ENCODE measurements at places on chromosomes 7 and 10.

DNA sequence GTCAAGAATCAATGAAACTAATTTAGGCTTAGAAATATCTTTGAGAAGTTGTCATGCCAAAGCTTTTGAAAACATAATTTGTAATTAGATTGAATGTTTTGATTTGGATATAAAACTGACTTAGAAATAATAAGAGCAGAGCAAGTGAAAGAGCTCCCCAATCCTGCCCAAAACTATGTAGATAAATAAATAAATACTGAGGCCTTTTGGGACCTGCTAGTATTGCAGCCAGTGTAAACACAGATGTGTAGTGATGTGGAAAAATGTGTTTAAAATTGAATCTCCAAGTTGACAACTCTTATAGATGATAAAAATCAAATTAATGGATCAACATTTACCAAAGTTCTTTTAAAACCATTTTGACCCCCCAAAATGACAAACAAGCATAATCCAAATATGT, 896.1 kb downstream of the CNTNAP2 start:
- DNase-seq, result no peak

- no peak for DNase-seq
These were observed 41.9 kb upstream of the ACSL5 start for GRCh38 chr10:112332022-112332421.

- peak; percentile 63 for DNase-seq
These were observed 9.9 kb downstream of the ZNF511 start for GRCh38 chr10:133318494-133319127.

- DNase-seq, result no peak
These were observed 586.8 kb downstream of the SORCS1 start for GRCh38 chr10:106577756-106578155.

GRCh38 chr10:132115732-132116131, 50.0 kb downstream of the JAKMIP3 start:
- no peak for DNase-seq

DNA sequence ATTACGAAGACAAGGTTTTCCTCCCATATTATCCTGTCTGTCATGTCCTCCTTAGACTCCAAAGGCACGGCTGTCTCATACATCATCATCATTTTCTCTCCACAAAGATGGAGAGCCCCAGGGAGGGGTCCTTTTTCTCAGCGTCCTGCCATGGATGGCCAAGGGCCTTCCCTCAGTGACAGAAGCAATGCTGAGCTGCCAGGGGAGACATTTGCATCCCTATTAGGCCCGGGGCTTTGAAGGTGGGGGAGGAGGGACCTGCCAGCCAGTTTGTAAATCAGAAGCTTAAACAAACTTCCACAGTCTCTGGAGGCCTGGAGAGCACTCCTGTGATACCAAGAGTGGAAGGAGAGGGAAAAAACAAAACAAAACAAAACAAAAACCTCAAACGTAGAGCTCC, 112.4 kb upstream of the ADO start:
- DNase-seq, result no peak

- no peak for DNase-seq
These were observed at the start of gene RAPGEF5 for GRCh38 chr7:22356701-22357310. Gene RAPGEF5 (minus strand): TSS chr7:22357154. CDS start chr7:22357060, 94 bp downstream.

GRCh38 chr10:14586901-14587300, 187.8 kb downstream of the FAM107B start:
- DNase-seq, result peak; percentile 86

- DNase-seq, result no peak
These were observed 59.6 kb upstream of the SP4 start for GRCh38 chr7:21368317-21368716.

GRCh38 chr7:25665903-25666670, 437.8 kb upstream of the NPVF start:
- no peak for DNase-seq

GRCh38 chr7:134589491-134589941, 40.6 kb downstream of the AKR1B15 start:
- no peak for DNase-seq

- DNase-seq, result no peak
These were observed 160.0 kb upstream of the SHH start for GRCh38 chr7:155972247-155972646.

DNA sequence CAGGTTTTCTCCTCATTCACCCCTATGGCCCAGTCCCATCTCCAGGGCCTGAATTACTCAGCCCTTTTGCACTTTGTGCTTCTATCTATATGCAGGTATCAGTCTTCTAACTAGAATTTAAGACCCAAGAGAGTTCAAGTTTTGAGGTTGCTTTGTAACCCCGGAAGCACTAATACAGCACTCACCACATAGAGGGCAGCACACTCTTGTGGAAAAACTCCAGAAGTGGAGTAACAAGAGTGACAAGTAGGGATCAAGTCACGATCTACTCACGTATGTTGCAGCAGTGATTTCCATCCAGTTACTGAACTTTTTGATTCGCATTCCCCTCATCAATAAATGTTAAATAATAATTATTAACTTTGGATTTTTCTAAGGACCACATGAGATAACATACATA, 151.0 kb downstream of the CHCHD3 start:
- no peak for DNase-seq

DNA sequence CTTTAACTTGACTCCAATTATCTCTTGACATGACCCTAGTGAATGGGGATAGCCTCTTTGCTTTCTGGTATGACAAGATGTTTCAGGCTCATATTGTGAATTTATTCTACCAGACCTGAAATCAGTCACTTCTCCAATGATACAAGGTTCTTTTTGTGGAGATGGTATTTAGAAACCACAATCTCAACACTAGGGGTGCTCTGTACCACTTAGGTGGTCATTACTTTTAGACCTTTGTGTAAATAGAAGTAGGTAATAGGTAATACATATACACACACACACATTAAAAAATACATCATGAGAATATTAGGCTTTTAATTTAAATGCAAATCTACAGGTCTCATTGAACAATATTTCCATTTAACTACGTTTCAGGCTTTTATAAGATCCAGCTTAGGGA, 199.0 kb upstream of the RHOBTB1 start:
- no peak for DNase-seq

GRCh38 chr10:42872865-42873435, 90.4 kb downstream of the BMS1 start:
- DNase-seq, result no peak

GRCh38 chr7:126426652-126427051, 826.1 kb downstream of the GRM8 start:
- DNase-seq, result no peak

Data from effector CD4-positive, alpha-beta T cell (primary cell).